ENCODE measurements at places on chromosomes 7 and 10.

DNA sequence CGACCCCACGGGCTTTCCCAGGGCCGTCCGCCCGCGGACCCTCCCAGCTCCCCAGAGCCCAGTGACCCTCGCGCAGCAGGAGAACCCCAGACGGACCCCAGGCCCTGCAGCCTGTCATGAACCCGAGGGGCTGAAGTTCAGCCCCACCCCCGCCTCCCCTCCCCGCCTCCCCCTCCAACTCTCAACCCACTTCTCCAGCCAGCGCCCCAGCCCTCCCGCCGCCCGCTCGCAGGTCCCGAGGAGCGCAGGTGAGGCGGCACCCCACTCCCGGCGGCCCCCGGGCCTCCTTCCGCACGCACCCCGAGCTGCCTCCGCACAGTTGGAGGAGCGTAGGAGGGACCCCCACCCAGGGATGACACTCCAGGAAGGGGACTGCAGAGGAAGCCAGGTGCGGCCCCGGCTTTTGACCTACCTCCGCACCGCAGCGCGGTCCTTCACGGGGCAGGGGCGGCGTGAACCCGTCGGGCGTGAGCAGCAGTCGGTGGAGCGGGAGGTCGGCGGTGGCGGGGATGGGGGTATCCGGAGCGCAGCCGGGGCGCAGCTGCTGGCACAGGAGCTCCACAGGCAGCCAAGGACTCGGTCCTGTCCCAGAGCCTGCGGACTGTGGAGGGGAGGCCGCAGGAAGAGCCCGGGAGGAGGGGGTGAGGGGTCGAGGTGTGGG is at the start of gene TMEM176A:
TMEM176A (plus strand) TSS at position 189 of the 661 bp plus-strand sequence. CDS start 782 bp downstream, outside the sequence.
- H3K27me3 ChIP-seq = no peaks in the 10 kb centered on the region
- H3K36me3 ChIP-seq = no peaks in the 10 kb centered on the region
- DNase-seq = peak; percentile 69
- H3K27ac ChIP-seq = peak within 1 kb of the TSS; percentile 15

DNA sequence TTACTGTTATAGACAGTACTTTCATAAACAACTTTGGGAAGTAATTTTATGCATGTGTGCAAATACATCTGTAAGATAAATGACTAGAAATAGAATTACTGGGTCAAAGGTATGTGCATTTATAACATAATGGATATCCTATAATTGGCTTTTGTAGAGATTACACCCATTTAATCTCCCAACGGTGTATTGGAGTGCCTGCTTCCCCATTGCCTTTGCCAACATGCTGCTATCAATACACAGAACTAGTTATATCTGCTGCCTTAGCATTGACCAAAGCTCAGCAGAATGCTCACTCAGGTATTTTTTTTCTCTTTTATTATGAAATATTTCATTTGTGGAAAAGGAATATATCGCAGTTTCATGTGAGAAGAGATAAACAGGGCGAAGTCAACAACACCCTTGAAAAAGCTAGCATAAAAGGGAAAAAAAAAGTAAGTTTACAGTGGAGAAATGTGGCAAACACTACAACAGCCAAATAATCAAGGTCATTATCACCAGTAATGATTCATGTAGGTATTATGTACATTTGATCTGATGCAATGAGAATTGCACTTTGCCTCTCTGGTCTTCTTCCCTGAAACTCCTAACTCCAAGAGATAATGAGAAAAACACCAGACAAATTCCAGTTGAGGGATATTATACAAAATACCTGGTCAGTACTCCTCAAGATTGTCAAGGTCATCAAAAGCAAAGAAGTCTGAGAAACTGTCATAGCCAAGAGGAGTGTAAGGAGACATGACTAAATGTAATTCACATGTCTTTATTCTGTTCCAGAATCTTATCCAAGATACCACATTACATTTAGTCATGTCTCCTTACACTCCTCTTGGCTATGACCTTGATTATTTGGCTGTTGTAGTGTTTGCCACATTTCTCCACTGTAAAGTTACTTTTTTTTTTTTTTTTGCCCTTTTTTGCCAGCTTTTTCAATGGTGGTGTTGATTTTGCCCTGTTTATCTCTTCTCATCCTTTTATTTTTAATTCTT is 36.8 kb downstream of the MARCHF5 start:
- no peak overlapping the region for H3K4me3 ChIP-seq
- no peaks in the 10 kb centered on the region for H3K27me3 ChIP-seq
- no peak for DNase-seq
- peaks cover 20% of the 10 kb centered on the region for H3K4me1 ChIP-seq
- no peak overlapping the region for H3K27ac ChIP-seq

DNA sequence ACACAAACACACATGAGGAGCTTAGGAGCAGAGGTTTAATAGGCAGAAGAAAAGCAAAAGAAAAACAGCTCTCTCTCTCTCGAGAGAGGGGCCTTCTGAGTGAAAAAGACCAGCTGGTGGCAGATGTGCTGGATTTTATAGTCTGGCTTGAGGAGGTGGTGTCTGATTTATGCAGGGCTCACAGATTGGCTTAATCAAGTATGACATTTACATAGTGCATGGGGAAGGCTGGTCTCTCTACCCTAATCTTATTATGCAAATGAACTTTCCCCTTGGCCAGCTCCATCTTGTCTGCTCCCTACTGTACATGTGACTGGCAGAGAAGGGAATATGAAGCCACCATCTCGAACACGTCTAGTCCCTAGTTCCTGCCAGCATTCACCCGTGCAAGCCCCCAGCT is 219.5 kb upstream of the ZNF804B start:
- H3K27me3 ChIP-seq = no peaks in the 10 kb centered on the region
- H3K27ac ChIP-seq = no peak overlapping the region
- H3K4me1 ChIP-seq = no peaks in the 10 kb centered on the region
- no peaks in the 10 kb centered on the region for H3K36me3 ChIP-seq

- peaks cover 9% of the 10 kb centered on the region for H3K36me3 ChIP-seq
- no peaks in the 10 kb centered on the region for H3K27me3 ChIP-seq
- no peak for DNase-seq
- no peaks in the 10 kb centered on the region for H3K4me1 ChIP-seq
- H3K27ac ChIP-seq = no peak overlapping the region
- H3K4me3 ChIP-seq = no peak overlapping the region
These were observed 174.5 kb downstream of the TPST1 start for GRCh38 chr7:66379542-66380160.
